ENCODE measurements at places on chromosomes 2 and 18.
A peak's percentile ranks its signal among the peaks of the same experiment; 100 is the strongest.

DNA sequence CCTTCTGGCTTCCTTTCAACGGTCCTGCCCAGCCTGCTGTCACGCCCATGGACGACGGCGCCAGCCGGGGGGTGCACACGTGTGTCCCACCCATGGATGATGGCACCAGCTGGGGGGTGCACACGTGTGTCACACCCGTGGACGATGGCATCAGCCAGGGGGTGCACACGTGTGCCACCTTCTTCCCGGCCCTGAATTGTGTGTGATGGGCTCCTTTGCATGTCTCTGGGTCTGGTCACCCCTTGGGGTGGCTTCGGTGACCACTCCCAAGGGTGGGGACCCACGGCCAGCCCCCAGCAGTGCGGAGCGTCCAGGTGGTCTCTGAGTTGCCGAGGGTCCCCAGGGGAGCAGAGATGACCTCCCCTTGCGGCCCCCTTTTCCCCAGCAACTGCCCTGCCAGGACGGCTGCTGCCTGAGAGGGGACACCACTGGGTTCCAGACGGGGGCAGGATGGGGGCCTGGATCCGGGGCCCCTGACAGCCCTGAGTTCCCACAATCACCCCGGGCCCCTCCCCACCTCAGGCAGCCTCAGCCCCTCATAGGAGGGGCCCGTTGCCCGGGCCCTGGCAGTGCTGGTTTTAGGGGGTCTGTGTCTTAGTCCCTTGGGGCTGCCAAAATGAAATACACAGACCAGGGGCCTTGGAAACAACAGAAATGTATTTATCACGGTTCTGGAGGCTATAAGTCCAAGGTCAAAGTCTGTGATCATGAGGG, 9.4 kb downstream of the NEU4 start:
- no peak for DNase-seq

- peak; percentile 21 for DNase-seq
Observed at GRCh38 chr2:175690113-175690837, 311.8 kb downstream of the LNPK start.

DNA sequence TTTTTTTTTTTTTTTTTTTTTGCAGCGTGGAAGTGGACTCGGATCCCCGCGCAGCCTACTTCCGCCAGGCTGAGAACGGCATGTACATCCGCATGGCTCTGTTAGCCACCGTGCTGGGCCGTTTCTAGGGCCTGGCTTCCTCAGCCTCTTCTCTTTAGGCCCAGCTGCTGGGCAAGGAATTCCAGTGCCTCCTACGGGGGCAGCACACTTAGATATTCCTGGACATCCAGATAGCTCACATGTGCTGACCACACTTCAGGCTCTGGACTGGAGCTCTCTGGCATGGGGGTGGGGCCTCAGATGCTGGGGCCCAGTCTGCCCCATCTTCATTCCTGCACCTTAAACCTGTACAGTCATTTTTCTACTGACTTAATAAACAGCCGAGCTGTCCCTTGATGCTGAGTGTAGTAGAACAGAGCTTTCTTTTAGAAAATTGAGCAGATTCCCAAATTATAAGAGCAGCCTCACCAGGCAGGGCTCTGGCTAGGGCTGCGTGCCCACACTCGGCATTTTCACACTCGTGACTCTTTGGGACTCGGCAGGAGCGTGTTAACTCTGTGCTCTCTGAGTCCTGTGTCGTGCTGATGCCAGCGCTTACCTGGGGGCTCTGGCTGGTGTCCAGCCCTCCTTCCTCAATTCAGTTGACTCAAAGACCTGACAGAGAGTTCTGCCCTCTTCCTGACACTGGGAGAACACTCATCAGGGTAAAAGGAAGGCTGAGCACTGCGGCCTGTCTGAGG, 19.3 kb downstream of the SLC30A3 start:
- no peak for DNase-seq

GRCh38 chr18:38464024-38464423, 898.4 kb upstream of the CELF4 start:
- no peak for DNase-seq

- DNase-seq: no peak
Observed at GRCh38 chr18:27073404-27073830, 111.7 kb downstream of the CHST9 start.

- DNase-seq: no peak
Observed at GRCh38 chr2:100778637-100779450, 41.1 kb upstream of the NPAS2 start.

GRCh38 chr2:70283500-70284191, 9.9 kb downstream of the SNRPG start:
- DNase-seq: no peak

DNA sequence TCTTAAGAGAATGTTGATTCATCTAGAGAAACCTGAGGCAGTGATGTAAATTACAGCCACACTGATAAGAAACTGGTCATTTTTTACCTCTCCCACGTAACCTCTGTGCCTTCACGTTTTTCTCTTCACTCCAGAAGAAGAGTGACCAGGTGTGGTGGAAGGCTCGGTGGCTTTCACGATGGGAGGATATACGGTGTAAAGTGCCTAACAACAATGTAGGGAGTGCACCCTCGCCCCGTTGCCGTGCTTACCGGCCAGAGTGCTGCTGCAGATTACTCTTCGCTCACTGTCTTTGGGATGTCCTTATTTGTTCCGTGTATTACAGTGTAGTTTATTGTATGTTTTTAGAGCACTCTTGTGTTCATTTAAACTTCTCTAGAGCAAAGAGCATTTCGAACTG, 46.5 kb downstream of the NCK2 start:
- DNase-seq: no peak

DNA sequence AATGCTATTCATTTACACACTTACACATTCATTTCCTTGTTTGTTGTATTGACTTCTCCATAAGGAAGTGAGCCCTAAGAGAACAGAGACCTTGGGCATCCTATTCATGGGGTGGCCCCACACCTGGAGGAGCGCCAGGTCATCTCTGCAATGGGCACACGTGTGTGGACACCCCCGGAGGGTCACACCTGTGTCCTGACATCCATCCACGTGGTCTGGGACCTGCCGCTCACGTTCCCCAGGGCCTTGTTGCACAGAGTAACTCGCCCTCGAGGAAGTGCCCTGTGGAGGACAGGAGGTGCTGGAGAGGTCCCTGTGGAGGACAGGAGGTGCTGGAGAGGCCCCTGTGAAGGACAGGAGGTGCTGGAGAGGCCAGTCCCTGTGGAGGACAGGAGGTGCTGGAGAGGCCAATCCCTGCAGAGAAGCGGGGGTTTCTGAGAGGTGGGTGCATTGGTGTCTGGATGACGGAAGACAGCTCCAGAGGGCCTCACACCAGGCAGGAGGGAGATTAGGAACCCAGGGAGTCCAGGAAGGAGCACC, 73.2 kb upstream of the GPC1 start:
- no peak for DNase-seq

- no peak for DNase-seq
Observed at GRCh38 chr18:55402731-55403405, 185.1 kb downstream of the TCF4 start.
